Fibroblast of lung (primary cell): ENCODE measurements at places on chromosomes 16 and 17. TPM values are rescaled to one million over a fixed set of nuclear protein-coding genes. Genes with fewer than 3 reads are reported as not detected.

FNDC8 gene
- total RNA-seq, result not detected in 2 replicates

ALOX12 gene
- total RNA-seq, result 0.17 and 0.26 TPM in 2 replicates

ALDH3A1 gene
- total RNA-seq, result under 0.01 and 0.17 TPM in 2 replicates

TEKT5 gene
- total RNA-seq, result 0.26 TPM in 1 of 2 replicates, not detected in the other

CD300C gene
- total RNA-seq, result not detected in 2 replicates
